ENCODE measurements at places on chromosomes 3 and 15.

GRCh38 chr3:46412786-46413298, 5.8 kb downstream of the CCRL2 start:
- no peak for DNase-seq

DNA sequence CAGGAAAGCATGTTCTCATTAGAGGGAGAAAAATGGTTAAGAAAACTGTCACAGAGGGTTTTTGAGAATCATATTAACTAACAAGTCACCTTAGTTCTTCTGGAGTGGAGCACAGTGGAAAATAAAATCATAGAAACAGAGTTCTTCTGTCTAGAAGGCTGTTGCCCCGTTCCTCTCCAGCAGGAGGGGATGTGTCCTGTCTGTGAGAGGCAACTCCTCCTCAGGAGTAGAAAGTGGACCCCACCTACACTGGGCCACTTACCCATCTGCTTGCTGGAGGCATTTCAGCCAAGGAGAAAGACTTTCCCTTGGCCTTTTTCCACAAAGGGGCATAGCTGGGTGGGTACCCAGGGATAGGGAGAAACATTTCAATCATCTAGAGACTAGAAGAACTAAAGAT, 106.6 kb downstream of the SSR3 start:
- DNase-seq, result peak; percentile 28

- no peak for DNase-seq
These were observed 728.4 kb upstream of the GOLIM4 start for GRCh38 chr3:168824107-168824506.

DNA sequence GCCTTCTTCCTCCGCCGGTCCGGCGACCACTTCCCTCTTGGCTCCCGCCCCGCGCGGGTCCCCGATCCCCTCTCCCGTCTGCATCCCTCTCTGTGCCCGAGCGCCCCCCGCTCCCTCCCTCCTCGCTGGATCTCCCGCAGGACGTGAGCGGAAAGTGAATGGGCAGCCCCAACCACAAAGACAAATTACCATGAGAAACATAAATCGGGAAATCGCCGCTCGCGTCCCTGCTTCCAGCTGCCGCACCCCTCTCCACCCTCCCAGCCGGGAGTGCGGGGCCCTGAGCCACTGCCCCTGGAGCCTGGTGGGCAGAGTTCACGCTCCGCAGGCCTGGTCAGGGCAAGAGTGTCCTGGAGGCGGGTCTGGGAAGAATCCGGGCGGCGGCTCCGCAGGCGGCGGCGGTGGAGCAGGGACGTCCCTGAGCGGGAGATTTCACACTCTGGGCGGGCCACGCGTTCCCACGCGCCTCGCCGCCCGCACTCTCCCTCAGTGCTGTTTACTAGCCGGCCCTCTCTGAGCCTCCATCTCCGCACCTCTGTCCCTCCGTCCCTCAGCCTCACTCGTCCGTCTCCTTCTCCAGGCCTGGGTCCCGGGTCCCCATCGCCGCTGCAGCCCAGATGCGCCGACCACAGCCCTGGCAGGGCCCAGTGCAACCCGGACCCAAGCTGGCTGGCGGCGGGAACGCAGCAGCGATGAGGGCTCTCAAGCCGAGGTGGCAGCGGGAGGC, 835 bp downstream of the SEMA5B start:
- peak; percentile 28 for DNase-seq

- DNase-seq, result no peak
These were observed 213.7 kb upstream of the RORA start for GRCh38 chr15:61442821-61443220.

- DNase-seq, result no peak
These were observed 11.3 kb upstream of the RPL39L start for GRCh38 chr3:187150599-187150998.

DNA sequence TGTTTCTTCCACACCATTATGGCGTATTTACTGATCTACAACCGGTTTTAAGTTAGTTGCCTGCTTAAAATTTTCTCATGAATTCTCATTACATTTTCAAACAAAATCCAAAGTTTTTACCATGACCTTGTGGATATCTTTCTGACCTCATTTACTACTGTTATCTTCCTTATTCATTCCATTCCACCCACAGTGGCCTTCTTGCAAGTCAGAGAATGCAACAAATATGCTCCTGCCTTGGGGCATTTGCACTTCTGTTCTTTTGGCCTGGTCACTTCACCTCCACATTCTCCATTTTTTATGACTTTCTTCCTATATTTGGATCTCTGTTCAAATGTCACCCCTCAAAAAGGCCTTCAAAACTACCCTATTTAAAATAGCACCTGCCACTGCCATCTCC, 8.8 kb upstream of the SLC15A2 start:
- DNase-seq, result no peak

- peak; percentile 69 for DNase-seq
These were observed at the start of the genes EIF2A and SERP1 for GRCh38 chr3:150546226-150547044. TSS of gene EIF2A (plus strand) at chr3:150546787. CDS start at chr3:150546803, 16 bp downstream. TSS of gene SERP1 (minus strand) at chr3:150546496. CDS start at chr3:150546135, 361 bp downstream.

DNA sequence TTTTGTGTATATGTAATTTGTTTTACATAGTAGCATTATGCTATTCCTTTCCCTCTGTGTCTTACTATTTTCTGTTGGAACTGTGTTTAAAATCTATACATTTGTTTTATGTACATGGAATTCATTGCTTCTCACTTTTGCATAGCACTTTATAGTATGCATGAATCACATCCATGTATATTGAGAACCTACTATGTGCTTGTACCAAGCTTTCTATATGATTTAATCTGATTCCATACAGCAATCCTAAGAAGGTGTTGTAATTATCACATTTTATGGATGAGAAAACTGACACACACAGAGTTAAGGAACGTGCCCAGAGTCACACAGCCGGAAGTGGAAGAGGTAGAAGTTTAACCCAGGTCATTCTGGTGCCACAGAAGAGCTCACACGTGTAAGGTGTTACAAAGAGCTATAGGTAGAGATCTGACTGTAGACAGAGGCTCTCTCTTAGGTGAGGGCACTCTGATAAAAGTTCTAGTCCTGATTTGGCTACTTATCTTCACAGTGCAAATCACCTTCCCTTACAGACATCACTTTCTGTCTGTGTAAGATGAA, 3.5 kb upstream of the SMAD3 start:
- no peak for DNase-seq

DNA sequence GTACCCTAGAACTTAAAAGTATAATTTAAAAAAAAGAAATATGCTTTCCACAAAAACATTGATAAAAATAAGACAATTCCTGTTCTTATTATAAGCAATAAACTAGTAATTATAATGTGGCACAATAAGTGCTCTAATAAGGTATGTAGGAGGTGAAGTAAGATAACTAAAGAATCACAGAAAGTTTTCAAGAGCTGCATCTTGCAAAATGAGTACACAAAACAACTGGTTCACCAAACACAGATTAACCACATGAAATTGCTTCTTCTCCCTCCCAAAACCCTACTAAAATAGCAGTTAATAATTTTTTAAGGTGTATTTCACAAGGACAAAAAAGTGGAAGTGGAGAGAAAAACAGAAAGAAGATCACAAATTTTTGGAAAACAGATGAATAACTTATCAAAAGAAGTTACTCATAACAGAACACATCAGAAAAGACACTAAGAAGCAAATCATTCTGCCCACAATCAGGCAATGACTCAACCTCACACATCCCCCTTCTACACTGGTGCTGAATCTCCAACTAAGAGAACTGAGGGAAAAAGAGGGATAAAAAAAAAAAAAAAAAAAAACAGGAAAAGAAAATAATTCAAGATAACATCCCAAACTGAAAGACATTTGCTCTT, 64.2 kb downstream of the TBC1D5 start:
- no peak for DNase-seq

GRCh38 chr15:94793641-94794040, 562.3 kb downstream of the MCTP2 start:
- DNase-seq, result no peak

GRCh38 chr15:98874773-98875172, 132.8 kb downstream of the PGPEP1L start:
- no peak for DNase-seq

- DNase-seq, result no peak
These were observed 172.4 kb downstream of the CNTN3 start for GRCh38 chr3:74442068-74442467.

All from GM19239 (cell line).